Activated T-helper 17 cell treated with anti-CD3 and anti-CD28 coated beads, Interleukin-2, amount 50 U/mL, for 72 hours (primary cell): ENCODE measurements at places on chromosomes 6 and 20. TPM values are rescaled to one million over a fixed set of nuclear protein-coding genes. Genes with fewer than 3 reads are reported as not detected.

DNA sequence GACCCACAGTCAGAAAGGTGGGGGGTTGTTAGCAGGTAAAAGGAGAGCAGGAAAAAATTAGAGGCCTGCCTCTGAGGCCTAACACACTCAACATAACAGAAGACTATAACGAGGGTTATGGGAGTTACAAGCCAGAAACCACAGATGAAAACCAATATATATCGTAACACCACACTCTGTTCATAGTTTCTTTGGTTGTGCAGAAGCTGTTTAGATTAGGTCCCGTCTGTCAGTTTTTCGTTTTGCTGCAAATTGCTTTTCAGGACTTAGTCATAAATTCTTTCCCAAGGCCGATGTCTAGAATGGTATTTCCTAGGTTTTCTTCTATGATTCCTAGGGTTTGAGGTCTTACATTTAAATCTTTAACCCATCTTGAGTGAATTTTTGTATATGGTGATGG is 3.7 kb upstream of the MAP3K5 start:
- peaks cover 9% of the 10 kb centered on the region for H3K4me1 ChIP-seq

- no peaks in the 10 kb centered on the region for H3K27me3 ChIP-seq
- H3K36me3 ChIP-seq = peaks cover 17% of the 10 kb centered on the region
- peak; percentile 53 for ATAC-seq
- H3K4me1 ChIP-seq = peaks cover 41% of the 10 kb centered on the region
- peak overlapping the region; percentile 95 for H3K27ac ChIP-seq
- peak overlapping the region; percentile 85 for H3K4me3 ChIP-seq
These were observed 2.8 kb upstream of the PHF20 start for GRCh38 chr20:35768731-35769664.

- no peaks in the 10 kb centered on the region for H3K36me3 ChIP-seq
- H3K27ac ChIP-seq = no peak overlapping the region
- H3K27me3 ChIP-seq = no peaks in the 10 kb centered on the region
These were observed 872.1 kb downstream of the PHF3 start for GRCh38 chr6:64507661-64508060.

DNA sequence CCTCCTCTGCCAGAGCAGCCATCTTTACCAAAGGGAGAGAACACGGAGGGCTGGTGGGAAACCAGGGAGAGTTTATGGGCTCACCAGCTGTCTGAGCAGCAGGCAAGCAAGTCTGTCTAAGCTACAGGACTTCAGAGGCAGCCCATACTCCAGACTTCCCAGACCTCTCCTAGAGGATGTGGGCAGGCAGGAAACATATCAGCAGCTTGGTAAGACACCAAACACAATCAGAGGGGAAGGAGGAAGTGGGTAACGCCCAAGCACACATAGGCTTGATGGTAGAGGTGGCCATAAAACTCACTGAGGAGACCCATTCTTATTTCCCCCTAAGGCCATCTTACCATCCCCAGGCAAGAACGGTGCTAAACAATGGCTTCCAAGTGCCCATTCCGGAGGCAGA is 143.1 kb upstream of the ARID1B start:
- no peak overlapping the region for H3K27ac ChIP-seq
- ATAC-seq = no peak
- H3K4me1 ChIP-seq = peaks cover 4% of the 10 kb centered on the region
- no peaks in the 10 kb centered on the region for H3K27me3 ChIP-seq
- no peak overlapping the region for H3K4me3 ChIP-seq

- no peaks in the 10 kb centered on the region for H3K4me1 ChIP-seq
- peaks cover 30% of the 10 kb centered on the region for H3K27me3 ChIP-seq
- no peak for ATAC-seq
- H3K4me3 ChIP-seq = no peak overlapping the region
- H3K27ac ChIP-seq = no peak overlapping the region
These were observed 42.7 kb upstream of the CEP162 start for GRCh38 chr6:84269947-84270733.

DNA sequence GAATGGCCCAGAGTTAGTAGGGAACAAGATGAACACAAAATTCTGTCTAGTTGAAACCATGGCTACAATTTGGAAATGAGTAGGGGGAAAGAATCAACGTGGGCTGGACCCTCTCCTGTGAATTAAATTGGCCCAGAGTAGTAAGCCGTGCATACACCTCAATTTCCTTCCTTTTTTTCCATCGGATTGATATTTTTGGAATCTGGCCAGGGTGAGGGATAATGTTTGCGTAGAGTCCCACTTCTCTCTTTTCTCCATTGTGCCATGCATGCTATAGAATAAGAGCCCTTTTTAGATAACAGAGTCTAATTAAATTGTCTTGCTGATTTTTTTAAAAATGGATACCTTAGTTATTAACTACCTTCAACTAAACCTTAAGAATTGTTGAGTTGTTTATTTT is 35.2 kb downstream of the XRN2 start:
- H3K4me3 ChIP-seq = no peak overlapping the region
- ATAC-seq = no peak
- H3K27me3 ChIP-seq = no peaks in the 10 kb centered on the region
- H3K4me1 ChIP-seq = peaks cover 5% of the 10 kb centered on the region
- H3K36me3 ChIP-seq = peaks cover 94% of the 10 kb centered on the region

- ATAC-seq = no peak
- H3K4me1 ChIP-seq = no peaks in the 10 kb centered on the region
- H3K4me3 ChIP-seq = no peak overlapping the region
- H3K27me3 ChIP-seq = no peaks in the 10 kb centered on the region
- H3K27ac ChIP-seq = no peak overlapping the region
- no peaks in the 10 kb centered on the region for H3K36me3 ChIP-seq
These were observed 49.2 kb downstream of the TOMM6 start for GRCh38 chr6:41836660-41837052.

DNA sequence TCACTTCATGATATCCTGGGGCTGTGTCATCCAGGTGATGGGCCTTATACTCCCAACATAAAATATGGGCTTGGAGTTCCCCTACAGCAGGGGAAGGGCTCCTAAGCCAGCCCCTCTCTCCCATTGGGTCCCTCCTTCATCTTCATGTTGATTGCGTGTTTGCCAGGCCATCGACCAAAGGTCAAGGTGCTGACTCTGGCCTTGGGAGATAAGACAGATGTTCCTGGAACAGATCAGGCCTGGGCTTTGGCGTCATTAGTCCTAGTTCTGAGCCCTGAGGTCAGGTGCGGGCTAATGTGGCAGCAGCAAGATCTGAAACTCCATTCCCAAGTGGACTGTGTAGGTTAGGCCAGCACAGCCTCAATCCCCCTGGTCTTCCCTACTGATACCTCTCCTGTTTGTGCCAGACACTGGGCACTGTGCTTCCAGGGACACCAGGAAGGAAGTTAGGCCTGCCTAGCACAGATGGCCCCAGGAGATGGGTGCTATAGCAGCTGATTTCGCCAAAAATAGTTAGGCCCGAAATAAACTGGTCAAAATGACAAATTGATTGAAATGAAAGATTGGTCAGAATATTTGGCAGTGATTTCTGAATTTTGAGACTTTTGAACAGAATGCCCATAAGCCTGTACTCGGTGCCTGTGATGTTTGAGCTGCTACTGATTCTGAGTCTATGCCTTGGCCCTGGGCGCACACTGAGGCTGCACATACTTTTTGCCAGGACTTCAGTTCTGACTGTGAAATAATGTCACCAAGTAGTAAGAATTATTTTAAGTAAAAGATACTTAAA is 28.8 kb downstream of the EPB41L1 start:
- ATAC-seq = no peak
- H3K27ac ChIP-seq = no peak overlapping the region
- no peaks in the 10 kb centered on the region for H3K27me3 ChIP-seq
- no peaks in the 10 kb centered on the region for H3K4me1 ChIP-seq
- no peaks in the 10 kb centered on the region for H3K36me3 ChIP-seq

DNA sequence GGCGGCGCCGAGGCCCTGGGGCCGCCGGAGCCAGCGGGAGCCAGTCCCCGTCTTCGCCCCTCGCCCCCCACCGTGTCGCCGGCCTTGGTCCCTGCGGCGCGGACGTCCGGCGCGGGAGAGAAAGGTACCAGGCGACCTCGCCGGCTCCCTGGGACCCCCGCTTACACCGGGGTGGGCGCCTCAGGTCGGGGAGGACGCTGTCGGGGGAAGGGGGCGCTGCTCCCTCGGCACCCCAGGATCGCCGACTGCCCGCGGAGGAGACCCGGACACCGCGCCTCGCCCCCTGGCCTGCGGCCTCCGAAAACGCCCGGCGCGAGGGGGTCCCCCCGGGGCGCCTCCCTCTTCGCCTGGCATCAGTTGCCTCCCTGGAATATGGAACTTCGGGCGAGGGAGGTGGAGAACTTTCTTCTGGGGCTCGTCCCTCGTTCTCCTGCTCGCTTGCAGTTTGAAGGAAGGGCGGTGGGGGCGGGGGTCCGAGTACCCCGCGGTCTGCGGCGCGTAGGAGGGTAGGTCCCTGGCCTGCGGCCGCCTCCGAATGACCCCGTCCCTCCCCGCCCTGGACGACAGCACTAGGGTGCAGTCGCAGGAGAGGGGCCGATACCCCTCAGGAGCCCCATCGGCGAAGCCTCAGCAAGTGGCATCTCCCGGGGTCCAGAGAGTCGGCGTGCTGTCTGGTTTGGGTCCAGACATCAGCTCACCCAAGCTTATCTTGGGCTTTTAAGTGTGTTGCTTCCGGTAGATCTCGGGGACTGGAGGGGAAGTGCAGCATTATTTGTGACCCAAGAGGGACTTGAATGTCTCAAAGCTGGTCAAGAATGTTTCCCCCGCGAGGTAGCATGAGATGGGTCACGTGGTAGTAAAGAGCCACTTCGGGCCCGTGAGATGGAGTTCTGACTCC is 549 bp downstream of the ANKRD6 start:
- no peak overlapping the region for H3K27ac ChIP-seq
- no peaks in the 10 kb centered on the region for H3K36me3 ChIP-seq
- no peak for ATAC-seq
- no peaks in the 10 kb centered on the region for H3K4me1 ChIP-seq
- H3K4me3 ChIP-seq = peak overlapping the region; percentile 77
- no peaks in the 10 kb centered on the region for H3K27me3 ChIP-seq

DNA sequence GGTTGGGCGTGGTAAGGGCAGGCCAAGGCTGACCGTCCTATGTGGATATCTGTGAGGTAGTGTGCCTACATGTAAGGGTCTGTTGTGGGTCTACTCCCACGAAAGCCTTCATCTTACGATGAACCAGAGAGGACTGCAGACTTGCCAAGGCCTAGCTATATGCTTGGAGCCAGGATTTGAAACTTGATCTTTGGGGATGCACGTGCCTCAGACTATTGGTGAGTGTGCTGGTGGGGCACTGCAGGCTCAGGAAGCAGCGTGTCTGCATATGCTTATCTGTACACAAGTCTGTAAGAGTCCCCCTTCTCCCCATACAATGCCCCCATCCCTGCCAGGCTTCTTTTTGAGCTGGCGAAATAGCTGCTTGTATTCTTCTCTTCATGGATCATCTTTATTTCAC is 17.9 kb downstream of the PLCG1 start:
- H3K36me3 ChIP-seq = peaks cover 82% of the 10 kb centered on the region
- no peak for ATAC-seq
- peak overlapping the region; percentile 90 for H3K4me3 ChIP-seq
- peaks cover 84% of the 10 kb centered on the region for H3K4me1 ChIP-seq

DNA sequence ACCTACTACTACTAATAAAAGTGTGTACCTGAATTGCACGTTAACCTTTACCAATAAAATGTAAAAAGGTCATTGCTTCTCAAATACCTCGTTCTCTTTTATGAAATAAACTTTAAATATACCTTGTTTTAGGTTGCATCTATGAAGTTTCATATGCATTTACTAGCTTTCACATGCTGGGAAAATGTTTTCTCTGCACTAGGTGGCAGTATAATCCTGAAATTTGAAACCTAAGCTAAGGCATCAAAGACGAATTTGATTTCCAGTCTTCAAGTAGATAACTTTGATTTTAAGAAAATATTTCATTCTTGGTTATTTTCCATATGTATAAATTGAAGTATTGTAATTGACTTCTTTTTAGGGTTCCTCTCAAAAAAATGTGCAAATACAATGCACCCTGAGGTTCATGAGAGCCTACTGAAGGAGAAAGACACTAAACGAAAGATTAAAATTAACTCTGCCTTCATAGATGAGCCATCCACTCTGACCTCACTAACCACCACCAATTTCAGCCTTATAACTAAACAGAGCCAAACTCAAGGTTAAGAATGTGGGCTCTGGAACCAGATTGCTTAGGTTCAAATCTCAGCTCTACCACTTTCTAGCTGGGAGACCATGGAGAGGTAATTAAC is 7.3 kb upstream of the COL9A1 start:
- no peak for ATAC-seq
- H3K4me3 ChIP-seq = no peak overlapping the region
- peaks cover 35% of the 10 kb centered on the region for H3K27me3 ChIP-seq
- peaks cover 1% of the 10 kb centered on the region for H3K4me1 ChIP-seq
- no peak overlapping the region for H3K27ac ChIP-seq

DNA sequence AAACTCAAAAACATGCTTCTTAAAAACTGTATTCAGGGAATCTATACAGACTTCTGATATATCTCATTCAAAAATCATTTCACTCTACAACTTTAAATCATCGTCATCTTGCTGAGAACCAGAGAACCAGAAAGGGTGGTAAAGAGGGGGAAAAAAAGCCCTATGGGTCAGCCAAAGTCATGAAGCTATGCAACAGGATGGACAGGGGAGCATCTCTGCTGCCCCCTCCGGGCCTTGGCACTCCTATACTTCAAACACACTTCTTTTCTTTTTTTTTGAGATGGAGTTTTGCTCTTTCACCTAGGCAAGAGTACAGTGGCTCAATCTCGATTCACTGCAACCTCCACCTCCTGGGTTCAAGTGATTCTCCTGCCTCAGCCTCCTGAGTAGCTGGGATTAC is 73.5 kb upstream of the NFATC2 start:
- H3K36me3 ChIP-seq = no peaks in the 10 kb centered on the region
- peaks cover 10% of the 10 kb centered on the region for H3K4me1 ChIP-seq
- no peak overlapping the region for H3K27ac ChIP-seq
- ATAC-seq = no peak
- no peak overlapping the region for H3K4me3 ChIP-seq

DNA sequence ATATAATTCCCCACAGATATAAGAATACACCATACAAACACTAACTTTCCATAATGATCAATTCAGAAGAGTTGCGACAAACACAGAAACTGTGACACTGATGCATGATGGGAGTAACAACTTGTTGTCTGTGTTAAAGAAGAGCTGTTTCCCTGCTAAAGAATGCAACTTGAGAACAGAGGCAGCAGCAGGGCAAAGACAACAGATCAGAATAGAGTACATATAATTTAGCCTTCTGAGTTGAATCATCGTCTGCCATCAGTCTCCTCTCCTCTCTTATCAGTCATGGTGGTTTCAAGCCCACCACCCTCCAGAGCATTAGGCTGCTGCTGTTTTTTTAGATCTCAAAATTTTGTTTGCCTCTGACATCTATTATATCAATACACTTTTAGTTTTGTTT is 280.4 kb downstream of the UBE3D start:
- H3K4me1 ChIP-seq = no peaks in the 10 kb centered on the region
- peaks cover 19% of the 10 kb centered on the region for H3K27me3 ChIP-seq
- H3K4me3 ChIP-seq = no peak overlapping the region
- ATAC-seq = no peak
- no peaks in the 10 kb centered on the region for H3K36me3 ChIP-seq

GRCh38 chr20:61701802-61702201 is 363.9 kb downstream of the TAF4 start:
- no peaks in the 10 kb centered on the region for H3K4me1 ChIP-seq
- H3K27me3 ChIP-seq = no peaks in the 10 kb centered on the region
- H3K36me3 ChIP-seq = no peaks in the 10 kb centered on the region
- no peak overlapping the region for H3K4me3 ChIP-seq

FRS3 gene
- 2.9 TPM for total RNA-seq

KCNG1 gene
- total RNA-seq = 0.28 TPM

MYB gene
- 29.9 TPM for total RNA-seq

ZC3H12D gene
- 254 TPM for total RNA-seq

LY6G5C gene
- total RNA-seq = 5.0 TPM
